ENCODE measurements at places on chromosomes 7 and 10.

DNA sequence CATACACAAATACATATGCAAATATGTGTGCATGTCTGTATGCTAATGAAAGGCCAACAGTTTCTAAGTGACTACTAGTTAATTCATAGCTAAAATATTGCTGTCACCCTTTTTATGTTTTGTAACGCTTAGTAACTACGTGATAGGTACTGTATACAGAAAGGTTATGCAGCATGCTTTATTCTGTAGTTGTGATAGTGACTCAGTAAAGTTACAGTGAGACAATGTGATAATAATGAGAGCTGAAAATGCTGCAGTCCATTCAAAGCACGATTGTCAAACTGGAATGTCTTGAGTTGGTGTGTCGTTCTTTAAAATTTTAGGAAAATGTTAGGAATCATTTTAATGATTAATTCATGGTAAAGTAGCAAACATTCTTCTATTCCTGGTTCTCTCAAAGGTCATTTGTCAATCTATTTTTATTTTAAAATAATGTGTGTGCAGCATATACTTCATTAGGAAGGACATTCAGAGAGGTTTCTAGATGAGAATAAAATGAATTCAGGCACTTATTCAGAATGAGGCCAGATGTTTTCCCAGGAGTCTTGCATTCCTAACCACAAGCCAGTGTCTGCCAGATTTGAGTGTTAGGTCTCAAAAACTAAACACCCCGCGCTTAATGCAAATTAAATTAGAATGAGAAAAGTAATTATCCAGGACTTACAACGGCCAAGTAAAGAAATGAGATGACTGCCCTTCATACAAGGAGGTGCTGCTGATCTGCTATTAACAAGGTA, 408.8 kb upstream of the FZD8 start:
- no peak for DNase-seq

GRCh38 chr10:29540016-29540415, 94.8 kb downstream of the SVIL start:
- no peak for DNase-seq

GRCh38 chr7:139341776-139342226, 664 bp downstream of the FMC1 start:
- DNase-seq: no peak

DNA sequence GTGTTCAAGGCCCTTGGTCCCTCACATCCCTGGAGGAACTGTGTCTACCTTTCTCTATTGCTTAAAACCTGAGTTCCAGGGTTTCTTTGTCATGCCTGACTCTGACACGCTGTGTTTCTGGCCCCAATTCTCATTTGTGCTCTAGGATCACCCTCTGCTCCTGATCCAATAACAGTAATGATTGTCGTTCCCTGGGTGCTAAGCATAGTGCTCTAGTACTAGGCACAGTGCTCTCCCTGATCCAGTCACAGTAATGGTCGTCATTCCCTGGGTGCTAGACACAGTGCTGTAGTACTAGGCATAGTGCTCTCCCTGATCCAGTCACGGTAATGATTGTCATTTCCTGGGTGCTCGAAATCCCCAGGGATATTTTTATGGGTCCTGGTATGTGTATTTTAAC, 46.6 kb upstream of the UCN3 start:
- no peak for DNase-seq

DNA sequence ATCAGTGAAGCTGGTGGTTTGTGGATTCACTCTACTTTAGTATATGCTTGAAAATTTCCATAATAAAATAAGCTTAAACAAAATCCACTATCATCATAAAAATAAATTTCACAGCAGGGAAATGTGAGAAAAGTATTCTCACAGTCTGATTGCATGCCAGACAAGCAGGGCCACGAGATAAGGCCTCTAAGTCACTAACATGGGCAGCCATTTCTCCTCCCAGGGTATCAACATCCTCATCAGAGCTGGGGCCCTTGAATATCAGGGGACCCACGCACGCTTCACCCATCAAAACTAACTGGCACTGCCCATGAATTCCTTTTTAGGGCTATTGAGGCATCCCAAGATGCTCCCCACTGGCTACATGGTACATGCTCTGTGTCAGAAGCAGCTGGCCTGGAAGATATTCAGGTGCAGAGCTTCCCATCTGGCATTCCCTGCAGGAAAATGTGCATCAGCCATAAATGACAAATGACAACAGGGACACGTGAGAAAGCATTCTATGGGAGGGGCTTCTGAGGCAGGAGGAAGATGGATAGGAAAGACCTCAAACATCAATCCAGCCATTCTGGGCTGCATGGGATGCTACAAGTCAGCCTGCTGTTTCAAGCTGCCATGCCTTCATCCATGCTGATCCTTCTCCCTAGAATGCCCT, 17.4 kb downstream of the CCDC6 start:
- no peak for DNase-seq

GRCh38 chr7:44622342-44623151, 16.1 kb downstream of the OGDH start:
- no peak for DNase-seq

- DNase-seq: no peak
These were observed 229.2 kb downstream of the WDR11 start for GRCh38 chr10:121080281-121080891.

DNA sequence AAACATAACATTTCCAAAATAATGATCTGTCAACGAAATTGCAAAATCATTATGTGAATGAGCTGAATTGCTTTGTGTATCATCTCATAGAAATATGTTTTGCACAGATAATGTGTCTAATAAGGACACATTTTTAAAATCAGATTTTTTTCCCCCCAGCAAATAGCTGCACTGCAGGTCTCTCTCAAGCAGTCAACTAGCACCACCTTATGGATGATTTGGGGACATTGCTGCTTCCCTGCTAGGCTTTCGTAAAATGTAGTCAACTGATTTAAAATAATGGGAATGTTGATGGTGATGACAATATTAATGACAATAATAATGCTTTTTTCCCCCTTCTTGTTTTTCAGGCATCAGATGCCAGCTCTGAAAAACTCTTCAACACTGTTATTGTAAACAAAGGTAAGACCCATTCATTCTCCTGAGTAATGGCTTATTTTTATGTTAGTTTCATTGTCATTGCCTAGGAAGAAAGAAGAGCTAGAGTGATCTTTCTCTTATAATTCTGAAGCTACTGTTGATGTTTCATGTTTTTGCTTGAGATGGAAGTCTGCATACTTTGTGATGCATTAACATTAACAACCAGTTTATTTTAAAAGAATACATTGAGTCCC, 433.6 kb upstream of the GALNT17 start:
- peak; percentile 87 for DNase-seq

GRCh38 chr7:73613954-73614735, 10.2 kb downstream of the MLXIPL start:
- DNase-seq: no peak

DNA sequence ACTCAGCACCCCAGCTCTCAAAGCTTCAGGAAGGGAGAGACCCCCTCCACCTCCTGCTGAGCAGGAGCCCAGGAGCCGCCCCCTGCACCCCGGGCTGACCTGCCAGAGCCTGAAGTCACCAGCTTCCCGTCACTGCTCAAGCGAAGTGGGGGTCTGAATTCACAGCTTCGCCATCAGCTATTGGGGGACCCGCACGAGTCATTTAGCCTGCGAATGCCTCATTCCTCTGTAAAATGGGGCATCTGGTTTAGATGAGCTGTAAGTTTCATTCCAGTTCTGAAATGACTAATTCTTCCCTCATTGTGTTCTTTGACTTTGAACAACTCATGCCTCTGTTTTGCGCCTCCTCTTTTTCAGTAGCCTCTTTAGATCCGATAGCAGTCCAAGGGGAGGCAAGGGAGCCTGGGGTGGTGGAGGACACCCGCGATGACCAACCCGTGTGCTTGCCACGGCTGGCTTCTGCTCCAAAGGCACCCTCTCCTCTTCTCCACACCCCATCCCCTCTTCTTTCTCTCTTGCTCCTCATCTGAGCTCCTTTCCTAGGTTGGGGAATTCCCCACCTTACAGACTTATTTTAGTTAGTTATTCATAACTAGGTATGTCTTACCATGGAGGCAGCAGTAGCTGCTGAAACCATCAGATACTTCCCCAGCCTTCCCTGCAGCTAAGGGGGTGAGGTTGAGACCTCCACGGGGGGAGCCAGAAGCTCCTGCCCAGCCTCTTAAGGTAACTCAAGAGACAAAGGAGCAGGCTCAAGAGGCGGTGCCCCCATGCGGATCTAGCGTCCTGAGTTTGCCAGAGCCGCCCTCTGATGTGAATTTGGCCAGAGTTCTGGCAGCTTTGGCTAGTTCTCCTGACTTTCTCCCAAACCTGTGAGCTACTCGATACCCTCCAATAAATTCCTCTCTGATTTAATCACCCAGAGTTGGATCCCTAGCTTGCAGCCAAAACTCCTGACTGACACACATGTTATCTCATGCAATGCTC, 47.7 kb downstream of the RBM17 start:
- no peak for DNase-seq

- DNase-seq: no peak
These were observed 308.5 kb upstream of the MAGI2 start for GRCh38 chr7:79761876-79762429.

GRCh38 chr10:121914661-121915060, 13.2 kb downstream of the ATE1 start:
- no peak for DNase-seq

- DNase-seq: no peak
These were observed 198.8 kb upstream of the KLF14 start for GRCh38 chr7:130932667-130933432.

DNA sequence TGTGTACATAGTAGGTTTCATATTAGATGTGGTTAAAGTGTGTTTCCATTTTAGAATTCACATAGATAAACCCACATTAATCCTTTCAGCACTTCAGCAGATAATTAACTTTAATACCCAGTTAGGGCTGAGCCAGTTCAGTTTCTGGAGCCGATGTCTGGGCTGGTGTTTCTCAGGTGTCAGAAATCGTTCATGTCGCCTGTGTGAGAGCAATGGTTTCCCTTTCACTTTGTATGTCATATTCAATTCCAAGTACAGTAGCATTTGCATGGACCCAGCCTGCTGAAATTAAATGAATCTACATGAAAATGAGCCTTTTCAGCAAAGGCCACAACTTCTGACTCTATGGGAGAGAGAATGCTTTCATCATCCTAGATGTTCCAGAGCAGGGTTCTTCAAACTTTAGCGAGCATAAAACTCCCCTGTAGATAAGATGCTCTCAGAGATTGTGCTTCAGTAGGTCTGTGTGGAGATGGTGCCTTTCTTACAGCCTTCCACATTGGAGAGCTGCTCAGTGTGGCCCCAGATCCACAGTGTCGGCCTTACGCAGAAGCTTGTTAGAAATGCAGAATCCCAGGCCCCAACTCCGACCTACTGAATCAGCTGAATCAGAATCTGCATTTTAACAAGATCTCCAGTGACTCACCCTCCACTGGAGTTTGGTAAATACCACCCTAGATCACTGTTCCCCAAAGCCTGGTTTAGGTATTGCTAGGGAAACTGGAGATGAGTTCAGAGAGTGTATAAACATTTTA, 19.6 kb downstream of the WIPF3 start:
- DNase-seq: no peak

DNA sequence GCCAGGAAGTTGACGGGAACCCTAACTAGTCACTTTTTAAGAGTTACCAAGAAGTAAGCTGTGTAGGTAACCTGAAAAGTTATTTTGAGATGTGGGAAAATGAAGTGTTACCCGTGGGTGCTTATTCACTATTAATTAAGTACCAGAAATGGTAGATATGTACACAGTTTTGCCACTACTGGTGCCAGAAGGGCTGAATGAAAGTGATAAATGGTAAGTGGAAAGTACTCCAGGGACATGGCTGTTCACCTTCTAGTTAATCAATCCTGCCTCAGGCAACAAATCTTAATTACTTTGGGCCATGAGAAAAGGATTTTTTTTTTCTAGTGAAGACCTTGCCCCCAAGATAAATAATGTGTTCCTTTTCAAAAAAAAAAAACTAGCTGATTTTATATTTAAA, 15.8 kb downstream of the NET1 start:
- DNase-seq: no peak

DNA sequence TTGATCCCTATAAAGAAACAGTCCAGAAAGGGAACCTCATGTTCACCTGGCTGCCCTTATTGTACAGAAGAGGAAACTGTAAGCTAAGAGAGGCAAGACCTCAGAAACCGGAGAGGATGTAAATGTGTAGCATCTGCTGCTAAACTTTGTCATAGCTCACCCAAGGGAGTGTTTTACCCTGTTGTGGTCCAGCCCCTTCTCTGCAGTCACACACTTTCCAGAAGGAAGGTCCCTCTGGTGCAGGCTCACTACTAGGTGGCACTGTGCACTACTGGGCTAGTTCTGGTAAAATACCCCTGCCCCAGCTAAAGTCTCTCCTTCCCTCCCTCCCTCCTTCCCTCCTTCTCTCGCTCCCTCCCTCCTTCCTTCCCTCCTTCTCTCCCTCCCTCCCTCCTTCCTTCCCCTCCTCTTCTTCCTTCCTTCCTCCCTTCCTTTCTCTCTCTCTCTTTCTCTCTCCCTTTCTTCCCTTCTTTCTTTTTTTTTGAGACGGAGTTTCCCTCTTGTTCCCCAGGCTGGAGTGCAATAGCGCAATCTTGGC, 42.5 kb upstream of the LCOR start:
- DNase-seq: no peak

DNA sequence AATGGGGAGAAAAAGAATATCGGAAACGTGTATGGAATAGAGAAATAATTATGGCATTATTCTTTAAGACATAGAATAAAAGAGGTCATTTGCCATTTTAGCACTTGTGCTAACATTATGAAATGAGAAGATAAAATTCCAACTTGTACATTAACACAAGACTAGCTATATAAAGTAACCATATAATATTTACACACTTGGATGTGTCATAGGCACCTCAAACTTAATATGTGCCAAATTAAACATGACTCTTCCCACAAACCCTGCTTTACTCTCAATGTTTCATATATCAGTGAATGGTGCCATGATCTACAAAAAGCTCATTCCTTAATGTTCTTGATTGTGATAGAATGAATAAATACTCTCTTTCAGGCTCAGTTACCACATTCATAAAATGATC, 4.1 kb upstream of the MINDY3 start:
- DNase-seq: peak; percentile 50

DNA sequence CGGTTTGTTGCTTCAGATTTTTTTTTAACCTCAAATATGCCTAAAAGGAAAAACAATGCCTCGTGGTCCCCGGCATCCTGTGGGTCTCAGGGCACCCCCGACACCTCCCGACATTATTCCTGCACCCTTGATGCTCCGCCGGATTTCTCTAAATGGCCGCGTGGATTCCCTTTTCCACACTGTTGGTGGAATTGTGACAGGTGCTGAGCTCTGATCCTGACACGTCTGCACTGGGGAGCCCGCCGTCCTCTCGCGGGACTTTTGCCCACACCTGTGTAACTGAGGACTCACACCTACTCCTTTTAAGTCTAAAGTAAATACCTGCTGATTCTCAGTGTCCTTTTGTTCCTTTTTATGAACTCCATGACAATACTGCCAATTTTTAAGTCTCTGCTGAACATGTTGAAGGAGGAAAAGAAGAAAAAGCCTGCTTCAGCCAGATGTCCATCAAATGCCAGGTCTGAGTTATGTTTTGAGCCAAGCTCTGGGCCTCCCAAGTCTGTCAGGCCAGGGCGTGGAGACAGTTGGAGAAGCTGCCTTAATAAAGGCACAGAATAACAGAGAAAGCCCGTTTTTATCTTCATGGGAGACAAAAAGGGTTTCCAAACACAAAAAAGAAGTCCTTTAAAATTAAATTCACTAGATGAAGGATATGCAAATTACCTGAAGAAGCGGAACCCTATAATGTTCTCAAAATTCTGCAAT, 568.2 kb downstream of the DNAJB6 start:
- DNase-seq: no peak
